CD4-positive, alpha-beta T cell treated with Interleukin-6 for 4 hours (primary cell): ENCODE measurements at places on chromosomes 16 and 17.

GRCh38 chr17:80318166-80318565, 57.5 kb downstream of the RNF213 start:
- no peak for DNase-seq

GRCh38 chr16:900211-900610, 70.6 kb downstream of the LMF1 start:
- no peak for DNase-seq

- DNase-seq = no peak
Measured at GRCh38 chr17:11701911-11702310, 103.6 kb downstream of the DNAH9 start.

DNA sequence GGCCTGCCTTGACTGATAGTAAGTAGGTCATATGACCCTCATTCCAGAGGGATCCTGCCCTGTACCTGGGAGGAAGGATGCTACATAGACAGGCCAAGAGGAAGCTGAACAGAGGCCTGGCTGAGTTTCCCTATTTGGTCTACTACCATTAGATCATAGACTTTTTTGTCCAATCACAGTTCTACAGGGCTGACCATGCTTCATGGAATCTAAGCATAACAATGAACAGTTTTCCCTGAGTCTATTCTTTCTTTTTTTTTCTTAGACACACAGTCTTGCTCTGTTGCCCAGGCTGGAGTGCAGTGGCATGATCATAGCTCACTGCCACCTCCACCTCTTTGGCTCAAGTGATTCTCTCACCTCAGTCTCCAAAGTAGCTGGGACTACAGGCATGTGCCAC, 3.9 kb downstream of the GPR179 start:
- no peak for DNase-seq
